ENCODE measurements at places on chromosomes 7 and 10. TPM values are rescaled to one million over a fixed set of nuclear protein-coding genes. Genes with fewer than 3 reads are reported as not detected.

Gene OR2A1
- total RNA-seq: not detected

DNA sequence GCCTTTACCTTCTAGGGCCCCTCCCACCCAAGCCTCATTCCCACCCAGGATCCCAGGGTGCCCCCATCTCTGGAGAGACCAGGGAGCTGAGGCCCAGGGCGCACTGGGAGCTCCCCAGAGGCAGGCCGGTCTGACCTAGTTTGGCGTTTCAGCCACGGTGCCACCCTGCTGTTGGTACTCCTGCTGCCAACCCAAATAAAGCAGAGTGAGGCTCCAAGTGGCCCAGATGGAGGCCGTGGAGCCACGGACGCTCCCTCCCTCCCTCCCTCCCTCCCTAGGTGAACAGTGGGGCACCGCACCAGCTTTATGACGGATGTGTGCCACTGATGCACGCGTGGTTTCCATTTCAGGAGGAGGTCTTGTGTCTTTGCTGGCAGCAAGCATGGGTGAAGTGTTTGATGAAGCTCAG is 1.8 kb downstream of the INPP5A start:
- peak; percentile 20 for DNase-seq

DNA sequence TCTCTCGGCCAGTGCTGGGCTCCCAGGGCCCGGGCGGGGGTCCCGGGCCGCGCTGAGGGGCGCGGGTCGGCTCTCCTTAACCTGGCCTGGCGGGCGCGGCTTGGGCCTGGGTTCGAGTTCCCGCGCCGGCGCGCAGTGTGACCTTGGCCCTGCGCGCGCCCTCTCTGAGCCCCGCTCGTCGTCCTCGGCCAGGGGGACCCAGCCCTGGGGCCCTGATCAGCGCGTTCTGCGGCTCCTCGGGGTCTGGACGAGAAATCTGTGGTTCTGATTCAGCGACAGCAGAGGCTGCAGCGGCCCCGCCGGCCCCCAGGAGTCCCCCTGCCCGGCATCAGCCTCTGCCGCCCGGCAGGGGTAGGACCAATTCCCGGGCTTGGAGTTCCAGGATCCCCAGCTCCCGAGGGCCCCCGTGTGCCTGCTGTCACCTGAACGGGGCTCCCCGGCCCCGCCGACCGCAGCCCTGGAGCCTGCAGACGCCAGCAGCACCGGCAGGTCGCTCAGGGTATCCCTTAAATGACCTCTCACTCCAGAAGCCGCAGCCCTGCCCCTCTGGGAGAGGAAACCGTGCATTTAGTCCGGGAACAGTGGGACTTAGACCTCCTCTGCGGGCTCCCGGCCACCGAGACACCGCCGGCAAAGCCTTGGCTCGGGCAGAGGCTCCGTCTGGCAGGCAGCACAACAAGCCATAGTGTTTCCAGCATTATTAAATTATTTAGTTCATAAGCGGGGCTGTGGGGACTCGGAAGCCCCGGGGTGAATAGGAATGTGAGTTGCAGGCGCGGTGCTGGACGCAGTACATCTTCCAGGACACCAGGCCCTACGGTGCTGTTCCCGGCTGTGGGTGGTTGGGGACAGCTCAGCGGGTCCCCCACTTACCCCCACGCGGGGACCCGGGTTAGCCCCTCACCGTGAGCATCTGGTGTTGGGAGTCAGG is 572 bp downstream of the CHST12 start:
- DNase-seq: peak; percentile 40

- DNase-seq: peak; percentile 5
These were observed 186.4 kb downstream of the PDE1C start for GRCh38 chr7:31883761-31884164.

DNA sequence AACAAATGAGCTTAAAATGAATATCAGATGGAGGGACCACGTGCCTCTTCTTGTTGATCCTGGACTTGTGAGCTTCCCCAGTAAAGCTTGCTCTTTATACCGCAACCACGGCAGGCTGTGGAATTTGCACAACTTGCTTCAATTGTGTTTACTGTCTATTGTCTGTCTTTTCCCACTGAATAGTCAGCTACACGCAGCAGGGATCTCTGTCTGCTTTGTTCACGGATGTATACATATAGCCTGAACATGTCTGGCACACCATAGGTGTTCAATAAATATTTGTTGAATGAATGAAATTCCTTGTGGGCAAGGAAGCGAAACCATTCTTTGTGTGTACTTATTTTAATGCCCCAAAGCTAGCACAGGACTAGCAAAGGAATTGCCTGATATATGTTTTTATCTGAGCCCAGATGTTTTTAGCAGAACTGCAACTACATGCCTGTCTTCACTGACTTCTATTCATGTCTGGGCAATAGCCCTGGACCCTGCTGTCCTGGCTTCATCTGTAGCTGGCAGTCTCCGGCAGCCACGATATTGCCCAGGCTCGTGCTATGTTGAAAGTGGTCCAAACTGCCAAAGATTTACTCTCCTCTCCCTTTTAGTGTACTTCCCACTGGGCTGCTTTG is 29.9 kb upstream of the IFRD1 start:
- peak; percentile 13 for DNase-seq

Gene TRIM50
- total RNA-seq: 0.34 TPM

Gene MASTL
- 7.6 TPM for total RNA-seq

Gene KLF14
- total RNA-seq: 0.26 TPM

DNA sequence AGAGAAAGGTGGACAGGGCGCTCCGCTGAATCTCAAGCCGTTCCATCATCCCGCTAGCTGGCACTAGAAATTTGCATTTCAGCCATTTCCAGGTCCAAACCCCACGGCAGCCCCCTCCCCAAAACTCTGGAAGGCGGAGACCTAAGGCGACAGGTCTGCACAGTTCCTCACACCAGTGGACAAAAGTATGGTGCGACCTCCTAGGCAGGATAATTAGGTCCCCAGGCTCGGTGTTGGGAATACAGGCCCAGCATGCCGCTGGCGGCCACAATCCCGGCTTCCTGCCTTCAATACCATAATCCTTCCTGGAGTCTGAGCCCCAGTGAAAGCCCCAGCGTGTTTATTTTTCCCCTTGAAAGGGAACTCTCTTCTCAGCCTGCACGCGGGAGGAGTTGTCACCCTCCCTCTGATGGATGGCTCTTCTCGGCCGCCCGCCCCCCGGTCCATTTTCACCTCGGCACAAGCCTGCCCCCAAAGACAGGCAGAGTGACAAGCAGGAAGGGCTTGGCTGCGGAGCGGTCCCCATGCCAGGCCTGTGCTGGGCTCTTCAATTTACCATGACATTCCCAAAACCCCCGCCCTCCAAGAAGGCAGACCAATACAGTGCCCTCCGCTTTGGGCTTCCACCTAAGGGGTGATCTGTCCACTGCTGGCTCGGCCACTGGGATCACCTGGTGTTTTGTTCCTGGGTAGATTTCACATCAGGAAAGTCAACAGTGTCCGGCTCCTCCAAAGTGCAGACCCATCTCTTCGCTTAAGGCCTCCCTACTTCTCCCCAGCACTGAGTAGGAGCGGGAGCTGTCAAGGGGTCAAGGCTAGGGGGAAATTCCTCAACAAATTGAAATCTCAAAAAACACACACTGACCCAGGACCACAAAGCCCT is 2.2 kb downstream of the FGFR2 start:
- peak; percentile 51 for DNase-seq

DNA sequence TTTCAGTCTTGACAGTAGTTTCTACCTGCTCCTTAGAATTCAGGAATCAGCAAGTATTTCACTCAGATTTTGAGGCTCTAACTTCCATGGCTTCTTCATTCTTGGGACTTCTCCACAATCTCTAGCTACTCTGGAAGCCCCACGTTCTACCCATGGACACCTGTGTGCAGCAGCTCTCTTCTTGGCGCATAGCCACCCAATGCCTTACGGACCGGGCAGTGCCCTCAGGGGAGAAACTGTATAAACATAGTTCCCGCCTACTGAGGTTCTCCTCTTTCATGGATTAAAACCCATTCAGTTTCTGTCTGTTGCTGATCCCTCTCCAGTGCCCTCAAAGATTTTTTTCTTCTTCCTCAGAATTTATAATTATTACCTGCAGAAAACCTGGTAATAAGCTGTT is 177.1 kb downstream of the SORCS1 start:
- DNase-seq: no peak

Data from lung (tissue), 17 donors.